NCI-H1105 (cell line): ENCODE measurements at places on chromosomes 5 and 9.

GRCh38 chr5:19608444-19609002 lies 379.5 kb downstream of the CDH18 start:
- no peak for DNase-seq

DNA sequence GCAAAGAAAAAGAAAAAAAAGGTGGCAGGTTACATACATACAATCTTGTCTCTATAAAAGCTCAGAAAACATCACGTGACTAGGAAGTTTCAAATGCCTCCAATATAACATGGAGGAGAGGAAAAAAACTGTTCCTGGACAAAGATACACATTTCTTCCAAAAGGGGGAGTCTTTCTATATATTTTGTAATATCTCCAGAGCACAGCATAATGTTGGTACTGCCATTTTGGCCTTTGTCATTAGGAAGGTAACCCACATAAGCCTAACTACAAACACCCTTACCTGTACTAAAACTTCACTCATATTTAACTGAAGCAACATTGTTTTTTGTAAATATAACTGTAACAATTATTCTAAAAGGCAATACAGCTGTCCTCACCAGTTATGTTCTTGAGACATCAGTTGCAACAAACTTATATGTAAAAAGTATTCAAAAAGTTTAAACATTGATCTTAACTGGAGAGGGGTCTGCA lies 1.2 kb upstream of the BTF3 start:
- peak; percentile 55 for DNase-seq

DNA sequence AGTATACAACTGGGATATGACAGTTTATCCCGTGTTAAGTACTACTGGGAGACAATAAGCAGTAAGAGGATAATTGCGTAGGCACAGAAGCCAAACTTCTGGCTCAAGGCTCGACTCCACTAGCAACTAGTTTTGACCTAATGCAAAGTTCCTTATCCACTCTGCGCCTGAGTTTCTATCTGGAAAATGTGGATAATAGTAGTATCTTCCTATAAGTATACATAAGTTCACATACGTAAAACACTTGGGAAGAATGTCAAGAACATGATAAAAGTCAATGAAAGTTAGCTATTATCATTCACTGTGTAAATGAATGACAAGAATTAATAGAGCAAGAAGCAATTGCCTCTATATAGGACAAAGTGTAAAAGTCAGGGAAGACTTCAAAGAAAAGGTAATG lies 45.7 kb downstream of the FTMT start:
- DNase-seq: no peak

- no peak for DNase-seq
Measured at GRCh38 chr5:1204693-1205242, 3.4 kb downstream of the SLC6A19 start.

GRCh38 chr5:160847526-160848085 lies 4.4 kb downstream of the ATP10B start:
- DNase-seq: no peak

DNA sequence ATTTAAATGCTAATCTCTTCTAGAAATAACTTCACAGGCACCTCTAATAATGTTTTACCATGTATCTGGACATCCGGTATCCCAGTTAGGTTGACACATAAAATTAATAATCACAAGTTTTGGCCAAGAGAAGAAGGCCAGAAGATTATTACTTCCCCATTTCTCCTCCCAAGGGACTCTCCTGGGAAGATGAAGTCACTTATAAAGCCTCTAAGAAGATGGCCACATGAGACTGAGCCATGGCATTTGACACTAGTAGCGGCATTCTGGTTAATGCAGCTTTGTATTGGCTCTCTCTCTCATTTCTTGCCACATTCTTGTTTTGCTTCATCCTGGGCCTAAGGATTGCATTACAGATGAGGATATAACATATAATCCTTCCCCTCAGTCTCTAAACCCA lies 34.5 kb upstream of the RASA1 start:
- DNase-seq: no peak

DNA sequence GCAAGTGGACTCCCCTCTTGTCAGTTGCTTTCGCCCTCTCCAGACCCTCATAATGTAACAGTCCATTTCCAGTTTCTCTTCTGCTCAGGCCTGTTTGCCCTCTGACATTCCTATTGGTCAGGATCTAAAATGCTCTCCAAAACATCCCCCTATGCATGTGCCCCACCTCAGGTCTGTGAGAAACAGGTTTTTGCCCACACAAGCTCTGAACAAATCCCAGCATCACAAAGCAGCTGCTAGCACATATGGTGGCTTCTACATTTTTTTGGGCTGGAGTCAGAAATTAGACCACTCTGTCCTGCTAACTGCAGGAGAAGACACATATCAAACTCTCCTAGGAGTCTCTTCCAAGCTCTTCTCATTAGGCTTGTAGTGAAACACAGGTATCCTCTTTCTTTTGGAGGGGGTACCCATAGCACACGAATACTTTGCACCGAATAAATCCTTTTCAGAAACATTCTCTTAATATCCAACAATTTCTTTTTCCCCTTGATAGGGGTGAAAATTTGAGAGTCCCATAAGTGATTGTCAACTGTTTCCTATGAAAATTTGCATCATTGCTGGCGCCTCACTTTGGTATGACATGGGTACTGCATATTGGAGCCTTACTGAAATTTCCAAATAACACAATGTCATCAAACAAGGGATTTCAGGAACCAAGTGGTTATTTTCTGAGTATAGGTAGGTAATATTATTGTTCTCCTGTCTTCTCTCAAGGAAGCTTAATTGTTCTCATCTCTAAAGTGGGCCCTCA lies 19.3 kb upstream of the HSPA9 start:
- no peak for DNase-seq

DNA sequence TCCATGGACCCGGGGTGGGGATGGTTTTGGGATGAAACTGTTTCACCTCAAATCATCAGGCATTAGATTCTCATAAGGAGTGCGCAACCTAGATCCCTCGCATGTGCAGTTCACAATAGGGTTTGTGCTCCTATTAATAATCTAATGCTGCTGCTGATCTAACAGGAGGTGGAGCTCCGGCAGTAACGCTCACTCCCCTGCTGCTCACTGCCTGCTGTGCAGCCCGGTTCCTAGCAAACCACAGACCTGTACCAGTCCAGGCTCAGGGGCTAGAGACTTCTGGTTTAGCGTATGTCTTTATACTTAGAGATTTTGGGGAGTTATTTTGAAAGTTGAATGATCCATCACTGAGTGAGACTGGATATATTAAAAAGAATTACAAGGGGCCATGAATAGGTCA lies 50.2 kb downstream of the RICTOR start:
- no peak for DNase-seq

- DNase-seq: peak; percentile 77
Measured at GRCh38 chr5:141475625-141476131, at the start of gene PCDHGC3. TSS of gene PCDHGC3 (plus strand) at chr5:141475966. CDS start at chr5:141476117, 151 bp downstream.

- peak; percentile 70 for DNase-seq
Measured at GRCh38 chr9:107737987-107738743, 248.6 kb upstream of the KLF4 start.

DNA sequence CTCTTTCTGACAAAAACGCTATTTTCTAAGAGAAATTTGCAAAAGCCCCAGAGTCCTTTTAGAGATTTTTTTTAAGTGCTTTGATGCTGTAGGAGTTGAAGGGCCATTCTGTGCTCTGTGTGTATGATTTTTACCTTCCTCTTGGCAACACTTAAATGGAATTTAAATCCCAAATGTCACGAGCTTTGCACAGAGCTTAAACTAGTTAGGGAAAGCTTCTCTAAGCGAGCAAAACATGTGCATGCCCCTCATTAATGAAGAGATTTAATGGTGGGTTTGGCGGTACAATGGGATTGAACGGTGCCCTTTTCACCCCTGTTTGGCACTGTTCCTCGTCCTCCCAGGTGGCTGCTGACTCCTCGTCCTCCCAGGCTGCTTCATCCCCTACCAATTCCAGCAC lies 220.7 kb downstream of the DRD1 start:
- no peak for DNase-seq
